Activated CD8-positive, alpha-beta memory T cell treated with anti-CD3 and anti-CD28 coated beads, Interleukin-2, amount 10 ng/mL, durations not matched to agents 7 days and 5 days (primary cell): ENCODE measurements at places on chromosomes 7 and 10. TPM values are rescaled to one million over a fixed set of nuclear protein-coding genes. Genes with fewer than 3 reads are reported as not detected.

DNA sequence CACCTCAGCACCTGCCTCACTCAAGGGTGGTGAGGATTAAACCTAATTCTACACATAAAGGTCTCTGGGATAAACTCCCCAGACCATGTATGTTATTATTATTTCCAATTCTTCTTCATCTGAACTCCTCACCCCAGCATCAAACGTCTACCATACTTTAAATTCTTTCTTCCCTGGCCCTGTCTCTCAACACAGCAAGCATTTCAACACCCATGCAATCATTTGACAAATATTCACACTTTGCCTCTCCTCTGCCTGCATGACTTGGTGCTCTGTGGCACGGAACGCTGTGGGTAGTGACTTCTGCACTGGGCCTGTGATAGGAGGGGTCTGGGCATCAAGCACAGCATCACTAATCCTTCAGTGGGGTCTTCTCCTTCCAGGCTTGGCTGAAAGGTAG, 490.8 kb downstream of the TNS3 start:
- H3K27me3 ChIP-seq, result no peaks in the 10 kb centered on the region
- no peak overlapping the region for H3K27ac ChIP-seq

GRCh38 chr10:133169173-133169947, 9.3 kb downstream of the KNDC1 start:
- no peak overlapping the region for H3K27ac ChIP-seq
- DNase-seq, result no peak
- H3K27me3 ChIP-seq, result no peaks in the 10 kb centered on the region
- H3K4me3 ChIP-seq, result no peak overlapping the region

- no peak for DNase-seq
- H3K27me3 ChIP-seq, result no peaks in the 10 kb centered on the region
- H3K36me3 ChIP-seq, result no peaks in the 10 kb centered on the region
- H3K4me1 ChIP-seq, result no peaks in the 10 kb centered on the region
- H3K4me3 ChIP-seq, result no peak overlapping the region
These were observed 898.1 kb downstream of the TYW1 start for GRCh38 chr7:67894746-67895145.

DNA sequence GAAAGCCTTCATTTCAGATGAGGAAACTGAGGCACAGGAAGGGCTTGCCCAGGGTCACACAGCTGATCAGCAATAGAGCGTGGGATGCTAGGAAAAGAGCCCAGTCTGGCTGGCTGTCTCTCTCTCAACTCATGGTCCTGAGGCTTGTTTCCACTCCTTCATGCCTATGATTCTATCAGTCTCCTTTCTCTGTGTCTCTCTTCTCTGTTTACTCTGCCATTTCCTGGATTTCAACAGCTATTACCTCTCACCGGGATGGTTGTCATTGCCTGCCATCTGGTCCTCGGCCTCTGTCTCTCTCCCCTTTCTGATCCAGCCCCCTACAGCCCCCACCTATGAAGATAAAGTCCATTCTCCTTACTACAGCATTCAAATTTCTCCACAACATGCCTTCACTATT, 93.3 kb upstream of the AGBL3 start:
- peaks cover 4% of the 10 kb centered on the region for H3K4me1 ChIP-seq
- no peak overlapping the region for H3K27ac ChIP-seq
- peaks cover 30% of the 10 kb centered on the region for H3K27me3 ChIP-seq
- DNase-seq, result no peak

GRCh38 chr7:55094092-55094690, 75.4 kb downstream of the EGFR start:
- H3K4me3 ChIP-seq, result no peak overlapping the region
- no peak overlapping the region for H3K27ac ChIP-seq
- no peaks in the 10 kb centered on the region for H3K36me3 ChIP-seq
- DNase-seq, result no peak
- peaks cover 7% of the 10 kb centered on the region for H3K27me3 ChIP-seq

DNA sequence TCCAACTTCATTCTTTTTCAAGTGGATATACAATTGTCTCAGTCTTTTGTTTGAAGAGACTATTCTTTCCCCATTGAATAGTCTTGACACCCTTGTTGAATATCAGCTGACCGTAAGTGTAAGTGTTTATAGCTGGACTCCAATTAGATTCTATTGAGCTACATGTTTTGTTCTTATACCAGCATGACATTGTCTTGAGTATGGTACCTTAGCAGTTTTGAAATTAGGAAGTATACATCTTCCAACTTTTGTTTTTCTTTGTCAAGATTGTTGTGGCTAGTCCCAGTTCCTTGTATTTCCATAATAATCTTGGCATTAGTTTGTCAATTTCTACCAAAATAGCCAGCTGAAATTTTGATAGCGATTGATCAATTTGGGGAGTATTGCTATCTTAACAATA, 56.9 kb downstream of the MYL10 start:
- peaks cover 24% of the 10 kb centered on the region for H3K27me3 ChIP-seq
- H3K4me3 ChIP-seq, result no peak overlapping the region
- no peaks in the 10 kb centered on the region for H3K4me1 ChIP-seq
- peaks cover 3% of the 10 kb centered on the region for H3K36me3 ChIP-seq

- H3K4me1 ChIP-seq, result peaks cover 5% of the 10 kb centered on the region
- H3K27ac ChIP-seq, result no peak overlapping the region
- H3K36me3 ChIP-seq, result no peaks in the 10 kb centered on the region
- no peak overlapping the region for H3K4me3 ChIP-seq
- H3K27me3 ChIP-seq, result peaks cover 88% of the 10 kb centered on the region
These were observed 76.7 kb upstream of the EN2 start for GRCh38 chr7:155380976-155381851.

GRCh38 chr7:129908181-129908580, 44.6 kb downstream of the UBE2H start:
- H3K4me1 ChIP-seq, result peaks cover 16% of the 10 kb centered on the region
- H3K36me3 ChIP-seq, result peaks cover 37% of the 10 kb centered on the region
- no peak for DNase-seq
- H3K27me3 ChIP-seq, result no peaks in the 10 kb centered on the region

DNA sequence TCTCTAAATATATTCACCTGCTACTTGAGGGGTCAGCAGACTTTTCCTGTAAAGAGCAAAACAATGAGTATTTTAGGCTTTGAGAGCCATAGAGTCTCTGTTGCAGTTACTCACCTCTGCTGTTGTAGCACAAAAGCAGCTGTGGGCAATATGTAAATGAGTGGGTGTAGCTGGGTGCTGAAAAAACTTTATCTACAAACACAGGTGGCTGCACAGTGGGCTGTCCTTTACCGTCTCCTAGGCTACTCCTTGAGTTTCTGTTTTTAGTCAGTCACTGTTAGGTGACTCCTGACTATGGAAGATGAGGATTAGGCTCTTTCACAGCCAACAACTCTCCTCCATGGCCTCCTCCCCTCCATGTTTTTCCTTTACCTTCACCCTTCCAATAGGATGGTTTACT, 286.1 kb upstream of the C7orf33 start:
- H3K4me3 ChIP-seq, result no peak overlapping the region
- peaks cover 7% of the 10 kb centered on the region for H3K4me1 ChIP-seq
- no peaks in the 10 kb centered on the region for H3K27me3 ChIP-seq
- DNase-seq, result no peak

DNA sequence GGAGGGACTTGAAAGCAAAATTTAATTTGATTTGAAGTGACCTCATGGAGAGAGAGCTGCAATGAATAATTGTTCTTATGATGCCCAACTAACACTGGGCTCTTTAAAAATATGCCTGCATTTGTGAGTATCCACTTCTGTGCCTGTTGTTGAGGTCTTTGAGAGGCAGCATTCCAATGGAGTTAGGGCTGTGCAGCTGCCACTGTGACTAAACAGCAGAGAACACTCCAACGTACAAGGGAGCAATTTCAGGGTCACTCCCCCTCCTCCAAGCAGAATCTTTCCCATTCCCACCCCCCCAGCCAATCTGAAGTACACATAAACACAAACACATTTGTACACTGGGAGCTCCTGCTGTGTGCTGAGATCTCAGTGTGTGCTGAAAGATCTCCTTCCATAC, 28.0 kb upstream of the GSAP start:
- H3K4me1 ChIP-seq, result peaks cover 5% of the 10 kb centered on the region
- no peaks in the 10 kb centered on the region for H3K27me3 ChIP-seq
- no peaks in the 10 kb centered on the region for H3K36me3 ChIP-seq
- DNase-seq, result no peak
- no peak overlapping the region for H3K4me3 ChIP-seq

DNA sequence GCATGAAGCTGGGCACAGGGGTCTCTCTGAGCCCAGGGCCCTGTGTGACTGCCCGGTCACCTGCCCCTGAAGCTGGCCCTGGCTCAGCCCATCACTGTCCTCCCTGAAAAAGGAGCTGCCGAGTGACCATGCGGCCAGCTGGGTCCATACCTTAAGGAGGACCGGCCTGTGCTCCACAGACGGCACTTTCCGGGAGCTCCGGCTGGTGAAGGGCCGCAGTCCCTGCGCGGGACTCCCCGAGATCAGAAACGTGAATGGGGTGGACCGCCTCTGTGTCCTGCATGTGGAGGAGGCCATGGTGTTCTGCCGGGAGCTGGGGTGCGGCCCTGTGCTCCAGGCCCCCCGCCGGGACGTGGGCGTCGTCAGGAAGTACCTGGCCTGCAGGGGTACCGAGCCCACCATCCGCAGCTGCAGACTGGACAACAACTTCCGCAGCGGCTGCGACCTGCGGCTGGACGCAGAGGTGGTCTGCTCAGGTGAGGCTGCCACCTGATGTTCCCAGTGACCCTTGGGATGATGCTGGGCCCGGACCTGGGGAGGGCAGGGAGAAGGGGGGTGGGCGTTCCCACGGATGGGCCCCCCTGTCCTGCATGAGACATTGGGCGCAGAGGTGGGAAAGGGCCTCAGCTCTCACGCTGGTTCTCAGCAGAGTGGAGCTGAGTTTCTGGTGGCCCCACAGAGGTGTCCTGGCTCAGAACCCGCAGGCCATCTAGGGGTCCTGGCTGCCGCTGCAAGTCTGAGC, 3.5 kb downstream of the SCART1 start:
- H3K27me3 ChIP-seq, result no peaks in the 10 kb centered on the region
- peak; percentile 34 for DNase-seq
- H3K4me3 ChIP-seq, result no peak overlapping the region
- no peaks in the 10 kb centered on the region for H3K4me1 ChIP-seq
- H3K36me3 ChIP-seq, result no peaks in the 10 kb centered on the region
- H3K27ac ChIP-seq, result no peak overlapping the region

- DNase-seq, result no peak
- no peaks in the 10 kb centered on the region for H3K27me3 ChIP-seq
- no peak overlapping the region for H3K4me3 ChIP-seq
- no peak overlapping the region for H3K27ac ChIP-seq
- H3K36me3 ChIP-seq, result no peaks in the 10 kb centered on the region
These were observed 494.0 kb downstream of the MAGI2 start for GRCh38 chr7:78959477-78959876.

GRCh38 chr10:49739426-49739825, 22.7 kb downstream of the OGDHL start:
- no peaks in the 10 kb centered on the region for H3K4me1 ChIP-seq
- H3K4me3 ChIP-seq, result no peak overlapping the region
- DNase-seq, result no peak
- no peak overlapping the region for H3K27ac ChIP-seq
- H3K36me3 ChIP-seq, result no peaks in the 10 kb centered on the region

- no peak for DNase-seq
- no peaks in the 10 kb centered on the region for H3K36me3 ChIP-seq
- H3K4me3 ChIP-seq, result no peak overlapping the region
- H3K27ac ChIP-seq, result no peak overlapping the region
These were observed 60.9 kb downstream of the SEM1 start for GRCh38 chr7:96648784-96649183.

DNA sequence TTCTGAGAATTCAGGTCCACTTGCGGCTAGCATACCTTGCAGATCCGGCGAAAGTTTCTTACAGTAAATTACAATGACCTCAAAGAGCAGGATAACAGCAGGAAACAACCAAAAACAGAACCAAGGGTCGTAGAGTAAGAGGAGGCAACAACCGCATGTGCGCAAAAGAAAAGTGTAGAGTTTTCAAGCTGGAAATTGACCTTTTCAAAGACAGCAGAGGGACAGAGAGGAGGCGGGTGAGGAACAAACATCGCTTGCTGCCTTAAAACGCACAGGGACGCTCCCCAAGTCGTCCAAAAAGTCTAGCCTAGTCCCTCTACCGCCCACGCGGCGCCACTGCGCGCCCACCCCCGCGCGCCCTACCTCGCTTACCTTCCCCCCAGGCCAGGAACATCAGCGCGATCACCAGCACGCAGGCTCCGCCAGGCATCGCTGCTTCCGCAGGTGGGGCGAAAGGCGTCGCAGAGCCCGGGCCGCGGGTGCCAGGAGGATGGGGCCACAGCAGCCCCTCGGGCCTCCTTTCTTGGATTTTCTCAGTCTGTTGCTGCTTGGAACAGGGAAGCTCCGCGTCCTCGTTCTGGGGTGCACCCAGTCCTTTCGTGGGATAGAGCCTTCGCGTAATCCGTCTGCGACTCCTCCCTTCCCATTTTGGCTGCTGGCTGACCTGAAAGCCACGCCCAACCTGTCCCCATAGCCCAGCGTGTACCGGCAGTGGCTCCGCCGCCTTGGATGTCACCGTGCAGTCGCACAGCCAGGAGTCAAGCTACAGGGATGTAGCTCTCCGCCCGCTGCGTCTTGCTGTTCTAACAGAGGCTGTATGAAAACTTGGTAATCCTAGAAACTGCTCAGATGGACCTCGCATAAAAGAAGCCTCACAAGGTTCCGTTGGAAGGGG, at the start of gene VWDE:
VWDE (minus strand) TSS at position 579 of the 895 bp plus-strand sequence; CDS start at position 430, 149 bp downstream.
- peaks cover 30% of the 10 kb centered on the region for H3K27me3 ChIP-seq
- H3K4me1 ChIP-seq, result peaks cover 23% of the 10 kb centered on the region
- peak within 1 kb of the TSS; percentile 94 for H3K4me3 ChIP-seq
- H3K27ac ChIP-seq, result peak within 1 kb of the TSS; percentile 84

GRCh38 chr7:39735903-39736302, 112.5 kb downstream of the RALA start:
- peaks cover 38% of the 10 kb centered on the region for H3K4me1 ChIP-seq
- H3K27me3 ChIP-seq, result no peaks in the 10 kb centered on the region
- H3K27ac ChIP-seq, result no peak overlapping the region
- peak overlapping the region; percentile 1 for H3K4me3 ChIP-seq

DNA sequence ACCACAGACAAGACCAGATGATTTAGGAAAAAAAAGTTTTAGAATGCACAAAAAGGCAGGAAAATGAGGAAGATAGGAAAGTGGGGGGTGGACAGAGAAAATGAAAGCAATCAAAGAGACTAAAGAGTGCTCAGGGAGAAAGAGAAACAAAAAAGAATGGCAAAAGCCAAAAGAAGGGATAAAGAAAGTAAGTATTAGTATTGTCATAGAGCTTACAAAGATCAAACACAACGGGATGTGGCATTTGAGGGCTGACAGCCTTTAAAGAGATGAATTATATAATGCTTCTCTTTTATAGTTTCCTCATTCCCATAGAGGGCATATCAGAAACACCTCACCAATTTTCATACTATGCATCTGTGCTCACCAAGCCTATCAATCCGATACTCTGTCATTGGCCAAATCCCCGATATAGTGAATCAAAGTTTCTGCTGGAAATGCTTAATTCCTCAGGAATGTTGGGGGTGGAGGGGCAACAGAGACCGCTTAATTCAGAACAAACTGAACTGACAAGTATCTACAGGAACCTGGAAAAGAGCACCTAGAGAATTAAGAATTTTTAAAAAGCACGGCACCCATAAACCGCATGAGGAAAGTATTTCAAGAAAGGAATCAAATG, 2.7 kb downstream of the COG5 start:
- H3K27me3 ChIP-seq, result no peaks in the 10 kb centered on the region
- peaks cover 69% of the 10 kb centered on the region for H3K4me1 ChIP-seq
- DNase-seq, result peak; percentile 69
- peaks cover 15% of the 10 kb centered on the region for H3K36me3 ChIP-seq
- H3K4me3 ChIP-seq, result peak overlapping the region; percentile 71
- peak overlapping the region; percentile 90 for H3K27ac ChIP-seq

GARIN1A gene
- total RNA-seq, result 0.47 TPM

ANK3 gene
- total RNA-seq, result 2.9 TPM

DNAH11 gene
- total RNA-seq, result 0.28 TPM

ACSM6 gene
- not detected for total RNA-seq

SLC26A5 gene
- total RNA-seq, result not detected

EVX1 gene
- not detected for total RNA-seq

MYH16 gene
- total RNA-seq, result not detected
